Colonic mucosa (tissue), 4 donors: ENCODE measurements at places on chromosomes 3 and 15.

DNA sequence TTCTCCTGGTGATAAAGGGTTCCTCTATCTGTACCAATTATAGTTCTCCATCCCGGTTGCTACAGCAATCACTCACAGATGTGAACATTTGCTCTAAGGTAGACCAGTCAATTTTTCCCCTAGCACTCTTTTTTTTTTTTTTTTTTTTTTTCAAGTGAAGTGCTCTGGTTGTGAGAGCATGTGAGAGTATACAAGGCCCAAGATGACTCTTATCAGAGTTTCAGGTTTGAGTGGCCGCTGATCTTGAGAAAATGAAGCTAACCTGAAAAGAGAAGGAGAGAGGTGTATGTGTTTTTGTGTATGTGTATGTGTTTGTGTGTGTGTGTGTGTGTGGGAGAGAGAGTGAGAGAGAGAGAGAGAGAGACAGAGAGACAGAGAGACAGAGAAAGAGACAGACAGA, 44.4 kb upstream of the OTOL1 start:
- no peak for DNase-seq

DNA sequence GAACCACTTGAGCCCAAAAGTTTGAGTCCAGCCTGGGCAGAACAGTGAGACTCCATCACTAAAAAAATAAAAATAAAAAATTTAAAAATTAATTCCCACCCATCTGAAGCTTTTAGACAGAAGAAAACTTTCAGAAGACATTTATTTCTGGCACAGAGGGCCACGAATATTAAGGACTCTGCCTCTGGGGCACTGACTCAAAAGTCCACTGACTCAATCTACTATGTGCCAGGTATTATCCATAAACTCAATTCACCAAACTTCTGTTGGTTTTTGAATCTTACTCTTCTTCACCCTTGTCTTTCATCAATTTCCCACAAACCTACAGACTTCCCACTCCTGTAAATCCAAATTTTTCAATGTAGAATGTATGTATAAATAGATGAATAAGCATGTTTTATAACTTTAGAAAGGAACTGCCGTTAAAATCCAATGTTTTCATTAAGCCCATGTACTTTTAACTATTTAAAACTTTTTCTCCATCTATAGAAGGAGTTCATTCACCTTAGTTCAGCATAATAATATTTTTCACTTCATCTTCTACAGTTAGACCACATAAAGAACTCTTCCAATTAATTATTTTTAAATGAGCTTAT, 19.9 kb downstream of the ATP13A3 start:
- DNase-seq = no peak

GRCh38 chr3:190048932-190049441, 71.7 kb downstream of the P3H2 start:
- DNase-seq = no peak

GRCh38 chr15:43930079-43930478, 103.3 kb downstream of the WDR76 start:
- no peak for DNase-seq

DNA sequence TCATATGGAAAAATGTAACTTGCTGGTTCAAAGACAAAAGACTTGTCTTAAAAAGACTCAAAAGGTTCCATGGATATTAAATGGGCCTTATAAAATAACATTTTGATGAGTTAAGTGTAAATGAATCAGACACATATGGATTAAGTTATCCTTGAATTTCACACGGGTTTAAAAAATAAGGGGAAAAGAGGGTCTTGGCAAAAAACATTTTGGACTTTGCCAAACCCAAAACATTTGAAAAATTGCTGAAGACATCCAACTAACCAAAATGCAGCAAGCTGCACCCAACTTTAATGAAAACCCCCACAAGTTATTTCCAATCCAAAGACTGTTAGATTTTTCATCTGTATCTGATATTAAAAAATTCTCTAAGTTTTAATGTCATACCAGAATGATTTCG, 200.7 kb downstream of the MEIS2 start:
- DNase-seq = no peak

DNA sequence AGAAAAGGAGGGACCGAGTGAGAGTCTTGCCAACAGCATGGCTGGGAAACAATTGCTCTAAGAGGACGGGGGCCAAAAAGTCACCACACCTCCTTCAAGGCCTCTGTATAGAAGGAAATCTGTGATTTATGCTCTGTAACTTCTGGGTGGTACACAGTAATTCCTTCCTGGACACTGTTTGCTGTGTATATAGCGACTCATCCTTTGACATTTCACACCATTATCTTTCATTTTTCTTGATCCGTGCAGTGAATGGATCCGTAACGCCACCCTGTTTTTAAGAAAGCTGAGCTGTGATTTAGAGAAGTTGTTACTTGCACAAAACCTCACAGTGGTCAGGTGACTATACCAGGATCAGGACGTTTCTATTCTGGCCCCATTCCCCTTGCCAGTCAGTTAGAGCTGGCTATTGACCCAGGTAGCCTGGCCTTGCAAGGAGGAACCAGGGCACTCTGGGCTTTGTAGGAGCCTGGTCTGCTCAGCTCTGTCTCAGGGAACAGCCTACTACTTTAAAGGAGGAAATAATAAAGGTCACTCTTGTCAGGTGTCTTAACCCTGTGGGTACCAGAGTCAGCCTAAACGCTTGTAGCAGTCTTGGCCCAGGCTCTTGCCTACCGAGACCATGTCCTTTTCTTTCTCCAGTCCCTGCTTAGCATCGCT, 86.5 kb upstream of the MYZAP start:
- peak; percentile 36 for DNase-seq

- DNase-seq = no peak
These were observed 438.4 kb downstream of the OCA2 start for GRCh38 chr15:27660676-27661075.

DNA sequence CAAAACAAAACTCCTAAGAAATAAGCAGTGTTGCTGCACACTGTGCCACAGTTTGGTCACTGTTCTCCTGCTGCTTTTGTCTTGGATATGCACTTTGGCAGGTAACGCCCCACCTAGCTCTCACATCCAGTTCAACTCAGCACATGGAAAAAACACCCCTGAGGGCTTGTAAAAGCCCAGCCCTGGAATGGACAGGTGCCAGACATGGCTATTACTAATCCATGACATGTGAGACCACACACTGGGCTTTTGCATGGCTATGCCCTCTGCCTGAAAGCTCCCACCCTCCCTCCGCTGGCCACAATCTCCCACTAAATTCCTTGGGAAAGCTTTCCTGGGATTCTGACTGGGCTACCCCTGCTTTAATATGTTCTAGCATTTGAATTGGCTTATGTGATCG, 24.7 kb upstream of the ZBED2 start:
- DNase-seq = no peak

DNA sequence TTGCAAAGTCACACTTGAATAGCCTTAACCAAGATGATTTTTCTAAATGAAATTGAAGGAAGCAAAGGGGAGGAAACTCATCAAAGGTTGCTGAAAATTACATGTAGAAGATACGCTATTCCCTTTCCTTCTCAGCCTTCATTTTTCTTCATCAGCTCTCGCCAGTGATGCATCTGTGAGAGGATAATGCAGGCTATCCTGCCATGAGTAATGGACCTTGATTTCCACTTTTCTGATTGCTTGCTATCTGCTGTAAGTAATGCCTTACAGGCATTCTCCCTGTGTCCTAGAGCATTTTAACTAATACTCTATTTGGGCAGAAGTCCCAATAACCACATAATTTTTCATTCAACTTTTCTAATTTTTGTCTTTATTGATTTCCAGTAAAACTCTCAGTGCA, 162.6 kb downstream of the BBX start:
- DNase-seq = no peak

DNA sequence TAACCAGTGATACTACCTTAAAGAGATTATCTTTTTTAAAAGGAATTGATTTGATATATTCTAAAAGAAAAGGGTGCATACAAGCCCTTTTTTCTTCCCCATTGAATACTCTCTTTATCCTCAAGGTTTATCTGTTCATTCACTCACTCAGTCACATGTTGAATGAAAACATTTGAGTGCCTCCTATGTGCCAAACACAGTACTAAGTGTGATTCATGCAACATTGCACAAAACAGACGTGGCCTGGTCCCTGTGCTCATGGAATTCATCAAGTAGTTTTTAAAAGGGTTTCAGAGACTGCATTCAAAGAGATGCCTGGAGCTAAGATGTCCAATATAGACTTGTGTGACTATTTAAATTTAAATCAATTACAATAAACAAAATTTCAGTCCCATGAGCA, 462.2 kb upstream of the MDFIC2 start:
- no peak for DNase-seq

DNA sequence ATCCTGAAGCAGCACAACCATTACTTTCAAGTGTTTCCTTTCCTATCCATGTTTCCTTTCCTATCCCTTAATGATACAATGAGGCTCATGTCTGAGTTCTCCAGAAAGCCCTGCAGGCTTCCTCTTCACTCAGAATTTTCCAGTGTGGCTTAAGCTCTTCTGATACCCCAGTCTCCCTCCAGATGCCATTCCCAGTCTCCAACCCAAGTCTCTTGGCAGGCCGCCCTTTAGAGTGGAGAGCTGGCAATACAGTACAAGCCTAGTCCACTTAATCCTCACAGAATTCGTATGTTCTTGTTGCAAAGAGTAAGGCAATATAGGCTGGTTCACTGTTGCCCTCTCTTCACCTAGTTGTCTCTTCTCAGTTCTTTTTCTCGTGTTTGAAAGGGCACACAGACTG, 503.9 kb upstream of the MDFIC2 start:
- DNase-seq = no peak

DNA sequence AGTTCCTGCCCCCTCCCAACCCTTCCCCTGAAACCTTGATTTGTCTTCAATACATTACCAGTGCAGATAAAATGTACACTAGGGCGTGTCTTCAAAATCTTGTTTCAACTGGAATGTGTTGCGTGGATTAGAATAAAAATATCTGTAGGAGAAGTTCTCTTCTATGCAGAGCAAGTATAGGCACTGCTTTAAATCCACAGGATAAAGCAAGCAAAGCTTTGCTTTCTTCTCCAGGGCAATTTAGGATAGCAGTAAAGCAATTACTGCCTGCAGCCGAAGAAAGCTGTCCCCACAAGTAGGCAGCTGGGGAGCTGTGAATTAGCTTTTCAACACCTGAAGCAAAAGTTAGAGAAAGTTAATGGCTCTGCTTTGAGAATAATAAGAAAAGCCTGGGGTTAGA, 329.7 kb upstream of the KCNMB2 start:
- no peak for DNase-seq

GRCh38 chr3:8650583-8651416, 6.2 kb upstream of the SSUH2 start:
- DNase-seq = no peak

DNA sequence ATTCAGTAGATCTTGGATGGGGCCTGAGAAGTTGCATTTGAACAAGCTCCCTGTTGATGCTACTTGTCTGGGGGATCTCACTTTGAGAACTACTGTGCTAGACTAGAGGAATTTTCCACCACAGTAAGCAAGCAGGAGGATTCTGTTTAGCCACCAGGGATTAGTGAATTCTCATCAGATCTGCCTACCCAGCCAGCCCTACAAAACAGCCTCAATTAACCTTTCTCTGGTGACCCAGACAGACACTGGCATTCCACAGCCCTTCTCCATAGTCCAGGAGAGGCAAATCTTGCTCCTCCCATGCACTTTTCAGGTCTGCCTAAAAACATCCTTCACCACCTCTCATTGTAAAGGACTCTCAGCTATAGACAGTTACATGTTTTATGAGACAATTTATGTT, 16.7 kb upstream of the MYH15 start:
- no peak for DNase-seq

- no peak for DNase-seq
These were observed 284.4 kb downstream of the FOXP1 start for GRCh38 chr3:71299160-71299559.

- DNase-seq = no peak
These were observed 30.6 kb upstream of the GPR160 start for GRCh38 chr3:170007031-170007663.

GRCh38 chr3:108227131-108227530, 4.9 kb upstream of the IFT57 start:
- no peak for DNase-seq

GRCh38 chr15:84586696-84587095, 14.1 kb upstream of the ZSCAN2 start:
- DNase-seq = no peak

DNA sequence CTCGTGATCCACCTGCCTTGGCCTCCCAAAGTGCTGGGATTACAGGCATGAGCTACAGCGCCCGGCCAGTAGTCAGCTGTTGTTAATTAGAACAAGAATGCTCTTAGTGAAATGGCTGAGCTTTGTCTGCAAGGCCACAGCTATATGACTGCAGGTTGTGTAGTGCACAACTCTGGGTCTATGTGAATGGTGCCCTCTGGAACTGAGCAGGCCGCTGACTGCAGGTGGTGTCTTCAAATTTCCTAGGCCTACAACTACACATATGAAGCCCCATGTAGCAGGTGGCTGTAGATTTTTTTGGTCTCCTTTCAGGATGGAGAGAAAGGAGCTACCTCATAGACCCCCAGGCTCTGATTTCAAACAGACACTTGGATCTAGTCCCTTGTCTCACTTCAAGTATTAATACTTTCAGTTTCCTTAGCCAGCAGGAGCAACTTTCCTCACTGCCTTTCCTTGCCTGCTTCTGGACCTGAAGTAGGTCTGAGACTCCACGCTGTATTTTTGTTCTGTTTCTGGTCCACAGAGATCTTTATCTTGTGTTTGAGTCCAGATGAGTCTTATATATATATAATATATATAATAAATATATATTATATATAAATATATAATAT, 86.9 kb downstream of the C3orf80 start:
- DNase-seq = no peak

DNA sequence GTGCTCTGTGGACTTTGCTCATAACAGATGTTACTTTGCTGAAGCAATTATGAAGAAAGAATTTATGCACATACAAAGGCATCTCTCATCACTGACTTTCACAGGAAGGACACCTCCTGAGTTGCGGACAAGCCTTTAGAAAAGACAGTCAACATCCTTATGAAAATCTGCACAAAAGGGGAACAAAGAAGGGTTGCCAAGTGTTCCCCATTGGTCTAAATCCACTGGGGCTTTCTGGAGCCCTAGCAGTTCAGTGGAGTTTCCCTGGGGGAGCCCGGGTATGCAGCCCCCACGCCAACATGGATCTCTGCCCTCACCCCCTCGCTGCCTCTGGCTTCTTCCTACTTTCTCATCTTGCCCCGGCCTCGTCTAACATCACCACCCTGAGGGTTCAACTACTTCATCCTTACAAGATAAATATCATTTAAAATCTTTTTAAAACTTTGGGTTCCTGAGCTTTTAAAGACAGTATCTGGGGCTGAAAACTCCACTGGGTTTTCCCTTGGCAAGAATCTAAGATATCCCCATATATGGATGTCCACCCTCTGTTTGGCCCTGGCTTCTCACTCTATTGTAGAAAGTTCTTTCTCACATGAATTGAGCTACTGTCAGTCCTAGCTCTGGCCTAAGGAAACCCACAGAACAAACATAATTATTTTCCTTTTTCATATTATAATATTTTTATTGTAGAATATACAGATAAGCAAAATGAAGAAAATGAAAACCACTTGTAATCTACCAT, 207.9 kb upstream of the RGMA start:
- no peak for DNase-seq

- no peak for DNase-seq
These were observed 16.9 kb upstream of the ALCAM start for GRCh38 chr3:105349684-105350387.
